ENCODE measurements at places on chromosomes 2 and 18.

DNA sequence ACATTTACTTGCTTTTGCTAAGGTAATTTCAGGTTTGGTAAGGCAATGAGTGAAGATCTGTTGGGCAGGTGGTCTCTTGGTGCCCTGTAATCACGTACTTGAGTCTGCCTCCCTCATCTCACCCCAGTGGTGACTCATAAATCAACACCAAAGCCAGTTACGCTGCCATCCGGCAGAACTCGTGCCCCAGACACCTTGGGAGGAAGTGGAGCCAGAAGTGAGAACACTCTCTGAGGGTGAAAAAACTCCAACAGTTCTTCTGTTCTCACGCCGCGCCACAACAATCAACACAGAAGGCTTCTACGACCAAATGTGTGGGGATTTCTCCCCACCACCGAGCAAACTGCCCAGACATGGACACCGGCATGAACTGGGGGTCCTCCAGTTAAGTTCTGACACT, 206.2 kb downstream of the ARL4C start:
- peaks cover 25% of the 10 kb centered on the region for H3K36me3 ChIP-seq
- H3K27me3 ChIP-seq = no peaks in the 10 kb centered on the region
- H3K27ac ChIP-seq = peak overlapping the region; percentile 99
- H3K4me1 ChIP-seq = peaks cover 92% of the 10 kb centered on the region
- peak overlapping the region; percentile 67 for H3K4me3 ChIP-seq
- peak; percentile 89 for DNase-seq

- peak overlapping the region; percentile 81 for H3K4me3 ChIP-seq
- peak; percentile 25 for DNase-seq
- peak overlapping the region; percentile 88 for H3K27ac ChIP-seq
- peaks cover 22% of the 10 kb centered on the region for H3K27me3 ChIP-seq
These were observed 435 bp downstream of the IFT172 start for GRCh38 chr2:27489118-27489497.

- H3K4me3 ChIP-seq = no peak overlapping the region
- H3K27me3 ChIP-seq = no peaks in the 10 kb centered on the region
- H3K4me1 ChIP-seq = no peaks in the 10 kb centered on the region
- no peak overlapping the region for H3K27ac ChIP-seq
- no peak for DNase-seq
These were observed 123.4 kb upstream of the COL3A1 start for GRCh38 chr2:188850786-188851185.

GRCh38 chr2:173999272-173999671, 34.1 kb upstream of the SP3 start:
- no peak overlapping the region for H3K4me3 ChIP-seq
- DNase-seq = no peak
- peaks cover 29% of the 10 kb centered on the region for H3K27me3 ChIP-seq
- no peaks in the 10 kb centered on the region for H3K36me3 ChIP-seq
- peaks cover 5% of the 10 kb centered on the region for H3K4me1 ChIP-seq
- H3K27ac ChIP-seq = no peak overlapping the region

DNA sequence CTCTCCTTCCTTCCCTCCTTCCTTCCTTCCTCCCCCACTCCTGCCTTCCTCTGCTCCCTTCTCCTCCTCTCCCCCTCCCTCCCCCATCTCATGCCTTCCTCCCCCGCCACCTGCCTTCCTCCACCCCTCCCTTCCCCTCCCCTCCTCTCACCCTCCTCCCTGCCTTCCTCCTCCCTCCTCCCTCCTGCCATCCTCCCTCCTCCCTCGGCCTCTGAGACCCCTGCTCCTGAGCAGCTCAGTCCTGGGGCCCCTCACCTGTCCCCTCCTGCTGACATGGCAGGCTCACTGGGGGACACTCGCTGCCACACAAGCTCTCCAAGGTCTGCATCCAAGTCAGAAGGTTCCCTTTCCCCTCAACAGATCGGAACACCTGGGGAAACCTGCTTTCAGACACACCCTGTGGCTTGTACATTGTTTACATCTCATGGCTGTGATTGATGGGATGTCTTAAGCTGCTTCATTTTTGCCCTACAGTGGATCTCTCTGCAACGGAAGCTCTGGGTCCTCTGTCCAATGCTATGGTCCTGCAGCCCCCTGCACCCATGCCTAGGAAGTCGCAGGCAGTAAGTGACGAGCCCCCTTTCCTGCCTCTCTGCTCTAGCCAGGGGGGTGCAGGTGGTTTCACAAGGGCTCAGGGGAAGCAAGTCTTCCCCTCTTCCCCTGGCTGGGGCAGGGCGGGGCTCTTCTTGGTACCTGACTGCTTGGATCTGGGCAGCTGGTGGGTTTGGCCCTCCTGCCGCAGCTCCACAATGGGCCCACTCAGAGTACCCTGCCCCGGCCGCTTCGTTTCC, 22.9 kb downstream of the ITGB1BP1 start:
- peaks cover 13% of the 10 kb centered on the region for H3K27me3 ChIP-seq
- H3K4me3 ChIP-seq = no peak overlapping the region
- H3K27ac ChIP-seq = no peak overlapping the region
- no peak for DNase-seq
- peaks cover 2% of the 10 kb centered on the region for H3K36me3 ChIP-seq
- H3K4me1 ChIP-seq = peaks cover 7% of the 10 kb centered on the region

DNA sequence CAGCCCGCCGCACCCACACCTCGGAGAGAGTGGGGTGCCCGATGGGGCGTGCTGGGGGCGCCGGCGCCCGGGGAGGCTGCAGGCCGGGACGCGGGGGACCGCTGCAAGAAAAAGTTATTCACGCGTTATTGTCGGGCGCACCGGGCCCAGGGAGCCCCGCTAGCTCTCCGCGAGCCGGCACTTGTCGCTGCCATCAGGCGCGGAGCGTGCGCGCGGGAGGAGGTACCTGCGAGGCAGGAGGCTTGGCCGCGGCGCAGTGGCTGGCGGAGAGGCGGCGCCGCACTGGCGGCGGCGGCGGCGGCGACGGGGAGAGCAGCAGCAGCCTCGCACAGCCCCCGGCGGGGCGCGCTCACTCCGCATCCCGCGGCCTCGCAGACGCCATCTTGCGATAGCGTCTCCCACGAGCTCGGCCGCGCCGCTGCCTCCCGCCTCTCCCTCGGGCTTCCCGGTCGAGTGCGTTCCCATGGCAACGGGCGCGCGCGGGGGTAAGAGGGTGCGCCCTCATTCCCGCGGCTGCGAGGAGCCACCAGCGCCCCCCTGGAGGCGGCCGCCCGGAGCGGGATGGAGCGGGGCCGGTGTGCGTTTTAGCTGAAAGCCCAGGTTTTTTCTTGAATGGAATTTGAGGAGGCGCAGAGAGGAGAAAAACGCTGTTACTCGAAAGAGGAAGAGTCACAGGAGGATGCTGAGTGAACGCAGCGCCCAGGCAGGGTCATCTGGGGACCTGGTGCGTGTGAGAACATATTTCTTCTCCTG, at the start of gene CHN1:
Gene CHN1 (minus strand): TSS at position 402 of the 753 bp plus-strand sequence. CDS start 469 bp downstream, outside the sequence.
- no peak within 1 kb of the TSS for H3K27ac ChIP-seq
- H3K4me3 ChIP-seq = peak within 1 kb of the TSS; percentile 77
- H3K27me3 ChIP-seq = peaks cover 68% of the 10 kb centered on the region
- DNase-seq = peak; percentile 77

- no peak overlapping the region for H3K4me3 ChIP-seq
- DNase-seq = peak; percentile 70
- H3K4me1 ChIP-seq = peaks cover 2% of the 10 kb centered on the region
These were observed 22.2 kb upstream of the ITSN2 start for GRCh38 chr2:24382363-24383073.

DNA sequence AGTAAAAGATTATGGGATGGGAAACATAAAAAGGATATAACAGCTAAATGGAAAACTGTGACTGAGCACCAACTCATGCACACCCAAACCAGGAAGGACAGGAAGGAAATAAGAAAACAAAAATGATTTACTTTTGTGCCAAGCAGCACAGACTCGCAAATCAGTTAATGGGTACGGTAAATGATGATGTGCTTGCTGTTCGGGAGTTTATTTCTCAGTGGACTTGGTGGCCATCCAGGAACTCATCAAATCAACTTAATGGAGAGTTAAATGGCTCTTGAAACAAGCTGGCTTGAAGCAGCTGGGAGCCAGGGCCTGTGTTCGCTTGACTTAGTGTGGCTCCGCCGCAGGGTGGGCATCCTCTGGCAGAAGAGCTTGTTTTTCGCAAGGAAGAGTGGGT, 36.2 kb downstream of the MTCL1 start:
- DNase-seq = no peak
- H3K27ac ChIP-seq = peak overlapping the region; percentile 80
- no peak overlapping the region for H3K4me3 ChIP-seq
- H3K36me3 ChIP-seq = peaks cover 31% of the 10 kb centered on the region
- peaks cover 12% of the 10 kb centered on the region for H3K27me3 ChIP-seq
- H3K4me1 ChIP-seq = peaks cover 57% of the 10 kb centered on the region

- H3K27me3 ChIP-seq = no peaks in the 10 kb centered on the region
- no peak for DNase-seq
- no peaks in the 10 kb centered on the region for H3K4me1 ChIP-seq
- peaks cover 27% of the 10 kb centered on the region for H3K36me3 ChIP-seq
- H3K4me3 ChIP-seq = no peak overlapping the region
These were observed 27.3 kb upstream of the C2orf66 start for GRCh38 chr2:196836440-196836839.

DNA sequence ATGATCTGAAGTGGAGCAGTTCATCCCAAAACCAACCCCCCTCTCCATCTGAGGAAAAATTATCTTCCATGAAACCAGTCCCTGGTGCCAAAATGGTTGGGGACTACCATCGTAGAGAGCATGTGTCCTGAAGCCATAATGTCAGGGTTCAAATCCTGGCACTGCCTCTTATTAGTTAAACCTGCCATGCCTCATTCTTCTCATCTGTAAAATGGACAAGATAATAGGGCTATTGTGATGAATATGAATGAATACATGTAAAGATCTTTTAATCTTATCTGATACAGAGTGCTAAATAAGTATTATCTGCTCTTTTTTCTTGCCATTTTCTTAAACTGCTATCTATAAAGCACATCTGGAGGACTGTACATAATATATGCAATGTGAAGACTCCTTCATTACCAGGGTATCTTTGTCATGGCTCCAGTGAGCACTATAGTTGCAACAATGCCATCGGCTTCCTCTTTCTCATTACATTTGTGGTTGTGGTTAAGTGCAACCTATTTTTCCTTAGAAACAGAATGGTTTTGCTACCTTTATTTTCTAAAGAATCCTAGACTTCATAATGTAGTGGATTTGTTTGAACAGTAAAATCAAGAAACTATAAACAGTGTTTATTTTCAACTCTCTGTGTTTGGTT, 27.0 kb downstream of the MFSD6 start:
- peaks cover 46% of the 10 kb centered on the region for H3K4me1 ChIP-seq
- DNase-seq = no peak
- H3K36me3 ChIP-seq = peaks cover 50% of the 10 kb centered on the region
- H3K27me3 ChIP-seq = no peaks in the 10 kb centered on the region

GRCh38 chr2:130371723-130372054, 15.8 kb downstream of the PTPN18 start:
- H3K27me3 ChIP-seq = peaks cover 12% of the 10 kb centered on the region
- H3K36me3 ChIP-seq = peaks cover 50% of the 10 kb centered on the region
- H3K4me3 ChIP-seq = peak overlapping the region; percentile 96
- H3K27ac ChIP-seq = peak overlapping the region; percentile 97
- no peak for DNase-seq

DNA sequence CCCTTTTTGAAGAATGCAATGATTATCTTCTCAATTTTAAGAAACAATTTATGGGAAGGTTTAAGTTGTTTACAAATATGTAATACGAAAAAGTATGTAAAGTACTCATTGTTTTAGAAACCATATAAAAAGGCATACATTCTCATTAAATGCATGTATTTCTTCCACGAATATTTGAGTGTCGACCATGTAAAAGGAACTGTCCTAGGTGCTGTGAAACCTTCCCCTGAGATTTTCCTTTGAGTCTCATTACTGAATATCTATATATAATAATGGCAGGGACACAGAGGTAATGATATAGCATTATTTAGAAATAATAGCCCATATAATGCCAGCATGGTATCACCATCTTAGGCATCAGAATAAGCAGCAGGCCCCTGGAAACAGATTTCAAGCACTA, 239.3 kb downstream of the ERBB4 start:
- no peaks in the 10 kb centered on the region for H3K36me3 ChIP-seq
- no peaks in the 10 kb centered on the region for H3K27me3 ChIP-seq
- no peak for DNase-seq
- no peak overlapping the region for H3K4me3 ChIP-seq
- H3K4me1 ChIP-seq = no peaks in the 10 kb centered on the region

DNA sequence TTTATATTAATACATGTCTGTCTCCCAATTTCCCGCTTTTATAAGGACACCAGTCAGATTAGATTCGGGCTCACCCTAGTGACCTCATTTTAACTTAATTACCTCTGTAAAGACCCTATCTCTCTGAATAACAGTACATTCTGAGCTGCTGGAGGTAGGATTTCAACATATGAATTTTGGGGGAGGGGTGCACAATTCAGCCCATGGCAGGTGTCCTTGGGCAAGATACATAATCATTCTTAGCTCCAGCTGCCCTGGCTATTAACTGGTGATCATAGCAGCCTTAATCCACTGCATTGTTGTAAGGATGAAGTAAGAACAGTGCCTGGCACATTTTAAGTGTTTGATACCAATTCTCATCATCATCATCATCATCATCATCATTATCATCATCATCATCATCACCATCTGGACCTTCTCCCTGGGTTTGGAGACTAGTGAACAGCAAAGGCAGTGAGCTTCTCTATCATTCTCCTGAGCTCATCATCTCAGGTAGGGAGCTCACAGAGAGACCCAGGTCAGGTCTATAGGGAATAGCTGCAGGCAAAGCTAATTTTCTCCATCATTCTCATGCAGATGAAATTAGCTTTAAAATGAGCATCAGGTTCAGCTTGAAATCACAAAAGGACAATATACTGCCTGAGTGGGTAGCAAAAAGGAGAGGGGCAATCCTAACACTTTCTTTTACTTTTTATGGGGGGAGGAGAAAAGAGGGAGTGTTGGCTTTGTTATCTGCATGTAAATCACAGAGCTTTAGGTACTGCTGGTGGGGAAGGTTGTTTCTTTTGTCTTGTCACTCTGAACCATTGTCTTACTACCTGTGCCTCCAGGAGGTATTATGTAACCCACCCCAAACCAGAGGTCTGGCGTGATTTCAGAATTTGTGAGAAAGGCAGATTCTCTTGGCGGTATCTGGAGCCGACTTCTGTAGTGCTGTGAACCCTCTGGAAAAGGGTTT, 125.5 kb upstream of the SPRED2 start:
- no peaks in the 10 kb centered on the region for H3K36me3 ChIP-seq
- H3K27ac ChIP-seq = no peak overlapping the region
- peaks cover 29% of the 10 kb centered on the region for H3K27me3 ChIP-seq
- no peak for DNase-seq
- no peak overlapping the region for H3K4me3 ChIP-seq
- peaks cover 3% of the 10 kb centered on the region for H3K4me1 ChIP-seq

GRCh38 chr2:67662222-67662621, 265.1 kb downstream of the ETAA1 start:
- no peak for DNase-seq
- H3K36me3 ChIP-seq = no peaks in the 10 kb centered on the region
- no peak overlapping the region for H3K27ac ChIP-seq
- H3K27me3 ChIP-seq = no peaks in the 10 kb centered on the region
- no peak overlapping the region for H3K4me3 ChIP-seq
- no peaks in the 10 kb centered on the region for H3K4me1 ChIP-seq

- DNase-seq = no peak
- peaks cover 4% of the 10 kb centered on the region for H3K27me3 ChIP-seq
- H3K4me1 ChIP-seq = no peaks in the 10 kb centered on the region
- peaks cover 2% of the 10 kb centered on the region for H3K36me3 ChIP-seq
These were observed 99.4 kb downstream of the MYOM1 start for GRCh38 chr18:3120356-3120755.

- peak overlapping the region; percentile 75 for H3K4me3 ChIP-seq
- H3K27me3 ChIP-seq = peaks cover 13% of the 10 kb centered on the region
- H3K36me3 ChIP-seq = peaks cover 5% of the 10 kb centered on the region
- peak overlapping the region; percentile 56 for H3K27ac ChIP-seq
- peaks cover 39% of the 10 kb centered on the region for H3K4me1 ChIP-seq
These were observed 727 bp downstream of the NCOA1 start for GRCh38 chr2:24491542-24492420.

All from activated naive CD4-positive, alpha-beta T cell treated with anti-CD3 and anti-CD28 coated beads, Interleukin-2, amount 10 ng/mL, durations not matched to agents 7 days and 5 days (primary cell).